Left renal pelvis (tissue), 4 donors: ENCODE measurements at places on chromosomes 12 and 14.

GRCh38 chr14:105767315-105767714 lies 240.9 kb downstream of the TMEM121 start:
- no peak for DNase-seq

GRCh38 chr12:53868511-53868986 lies 70.1 kb upstream of the HOXC13 start:
- DNase-seq, result no peak

GRCh38 chr12:47570151-47570550 lies 135.7 kb downstream of the RPAP3 start:
- no peak for DNase-seq

DNA sequence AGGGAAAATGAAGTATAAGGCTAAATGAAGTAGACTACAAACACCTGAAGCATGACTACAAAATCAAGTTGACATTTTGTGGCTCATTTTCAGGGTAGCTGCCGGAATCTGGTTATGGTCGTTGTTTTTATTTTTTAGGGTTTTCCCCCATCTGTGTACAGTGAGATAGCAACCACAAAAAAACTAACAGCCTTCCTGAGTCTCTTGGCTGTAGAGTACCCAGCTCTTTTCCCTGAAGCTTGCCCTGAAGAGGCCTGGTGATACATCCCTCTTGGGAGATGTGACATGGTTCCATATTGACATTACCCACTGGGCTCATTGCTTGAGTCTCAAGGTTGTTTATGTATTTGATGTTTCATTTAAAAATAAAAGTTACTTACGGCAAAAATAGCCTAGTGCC lies 424.0 kb downstream of the ZFP36L1 start:
- DNase-seq, result no peak

GRCh38 chr12:28954333-28954732 lies 194.7 kb upstream of the FAR2 start:
- no peak for DNase-seq

DNA sequence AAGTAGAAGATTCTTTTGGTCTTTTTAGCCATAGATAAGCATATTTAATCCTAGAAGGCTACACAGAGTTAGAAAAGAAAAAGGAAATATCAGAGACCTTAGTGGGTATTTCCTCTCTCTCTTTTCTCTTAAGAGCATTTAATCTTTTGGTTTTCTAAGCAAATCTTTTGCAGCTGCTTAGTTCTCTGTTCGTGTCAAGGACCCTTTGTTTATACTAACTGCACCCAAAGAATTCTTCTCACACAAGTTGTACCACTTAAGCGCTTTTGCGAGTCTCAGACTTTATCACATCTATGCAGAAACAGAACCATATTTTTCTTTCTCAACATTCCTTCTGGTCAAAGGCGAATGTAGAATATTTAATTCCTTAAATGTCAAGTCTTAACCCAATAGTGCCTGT lies 17.9 kb upstream of the NID2 start:
- no peak for DNase-seq

GRCh38 chr12:95624589-95624988 lies 73.3 kb upstream of the USP44 start:
- DNase-seq, result no peak

DNA sequence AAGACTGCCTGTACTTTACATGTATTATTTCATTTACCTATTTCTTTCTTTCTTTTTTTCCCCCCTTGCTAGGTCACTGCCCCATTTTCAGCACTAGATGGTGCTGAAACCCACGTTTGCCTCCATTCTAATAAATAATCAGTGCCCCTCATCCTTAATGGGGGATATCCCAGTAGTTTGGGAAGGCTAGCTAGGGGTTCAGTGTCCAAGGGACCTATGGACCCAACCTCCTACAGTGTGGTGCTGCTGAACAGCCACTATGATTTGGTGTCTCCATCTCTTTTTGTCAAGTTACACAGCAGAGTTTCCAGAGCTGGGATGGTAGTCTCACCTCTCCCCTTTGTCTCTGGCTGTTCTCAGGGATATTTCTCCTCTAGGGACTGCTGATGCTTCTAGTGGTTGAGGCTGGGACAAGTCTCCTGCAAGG lies 6.5 kb upstream of the HCFC2 start:
- DNase-seq, result no peak

DNA sequence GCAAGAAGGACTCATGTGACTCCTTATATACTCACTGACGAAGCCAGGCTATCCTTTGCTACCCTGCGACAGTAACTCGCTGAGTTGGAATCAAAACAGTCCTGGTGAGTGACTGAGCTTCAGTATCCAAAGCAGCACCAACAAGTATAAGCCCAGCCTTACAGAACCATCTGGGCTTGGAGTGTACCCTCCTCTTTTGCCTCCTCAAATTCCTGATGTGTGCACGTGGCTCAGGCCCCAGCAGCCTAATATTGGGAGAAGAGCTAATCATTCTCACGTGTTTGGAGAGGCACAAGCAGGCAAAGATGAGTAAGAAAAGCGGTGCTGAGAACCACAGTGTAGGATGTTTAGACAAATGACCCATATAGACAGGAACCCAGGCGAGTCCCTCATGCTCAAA lies 34.4 kb downstream of the PPTC7 start:
- no peak for DNase-seq
